ENCODE measurements at places on chromosomes 1 and 21. TPM values are rescaled to one million over a fixed set of nuclear protein-coding genes. Genes with fewer than 3 reads are reported as not detected.

DPH5 gene
- 23.2 TPM for total RNA-seq

LRRC47 gene
- 33.9 TPM for total RNA-seq

FTCD gene
- total RNA-seq: 0.21 TPM

EFNA1 gene
- 0.68 TPM for total RNA-seq

TMPRSS3 gene
- 9.8 TPM for total RNA-seq

ALPL gene
- total RNA-seq: not detected

OR2L8 gene
- total RNA-seq: 0.45 TPM

NT5C1A gene
- total RNA-seq: not detected

CLDN19 gene
- total RNA-seq: not detected

- no peak for DNase-seq
Measured at GRCh38 chr1:54254055-54254454, 54.1 kb downstream of the MRPL37 start.

DNA sequence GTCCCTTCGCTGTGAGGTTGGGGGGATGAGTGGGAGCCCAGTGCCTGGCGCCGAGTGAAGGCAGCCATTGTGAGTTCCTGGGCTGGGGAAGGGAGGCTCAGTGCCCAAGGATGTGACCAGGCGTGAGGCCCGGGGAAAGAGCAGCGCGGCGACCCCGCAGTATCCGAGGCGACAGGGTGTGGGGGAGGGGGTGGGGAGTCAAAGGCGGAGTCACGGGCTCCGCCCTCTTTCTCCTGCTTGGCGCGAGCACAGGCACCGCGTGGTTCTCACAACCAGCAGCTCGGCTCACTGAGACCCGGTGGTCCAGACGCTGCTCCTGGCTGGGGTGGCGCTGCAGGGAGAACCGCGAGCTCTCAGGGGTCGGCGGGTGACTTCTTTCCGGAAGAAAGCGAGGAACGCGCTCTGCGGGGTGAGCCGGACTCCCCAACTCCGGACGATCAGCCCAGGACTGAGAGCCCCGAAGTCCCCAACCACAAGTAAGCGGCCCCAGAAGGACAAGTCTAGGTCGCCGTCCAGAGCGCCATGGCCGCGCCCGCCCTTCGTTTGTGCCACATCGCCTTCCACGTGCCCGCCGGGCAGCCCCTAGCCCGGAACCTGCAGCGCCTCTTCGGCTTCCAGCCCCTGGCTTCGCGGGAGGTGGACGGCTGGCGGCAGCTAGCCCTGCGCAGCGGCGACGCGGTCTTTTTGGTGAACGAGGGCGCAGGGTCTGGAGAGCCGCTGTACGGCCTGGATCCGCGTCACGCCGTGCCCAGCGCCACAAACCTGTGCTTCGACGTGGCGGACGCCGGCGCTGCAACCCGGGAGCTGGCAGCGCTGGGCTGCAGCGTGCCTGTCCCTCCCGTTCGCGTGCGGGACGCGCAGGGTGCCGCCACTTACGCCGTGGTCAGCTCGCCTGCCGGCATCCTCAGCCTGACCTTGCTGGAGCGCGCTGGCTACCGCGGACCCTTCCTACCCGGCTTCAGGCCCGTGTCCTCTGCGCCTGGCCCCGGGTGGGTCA lies at the start of gene HPDL:
TSS of gene HPDL (plus strand) at position 269 of the 997 bp plus-strand sequence. CDS start at position 523, 254 bp downstream.
- DNase-seq: no peak

DNA sequence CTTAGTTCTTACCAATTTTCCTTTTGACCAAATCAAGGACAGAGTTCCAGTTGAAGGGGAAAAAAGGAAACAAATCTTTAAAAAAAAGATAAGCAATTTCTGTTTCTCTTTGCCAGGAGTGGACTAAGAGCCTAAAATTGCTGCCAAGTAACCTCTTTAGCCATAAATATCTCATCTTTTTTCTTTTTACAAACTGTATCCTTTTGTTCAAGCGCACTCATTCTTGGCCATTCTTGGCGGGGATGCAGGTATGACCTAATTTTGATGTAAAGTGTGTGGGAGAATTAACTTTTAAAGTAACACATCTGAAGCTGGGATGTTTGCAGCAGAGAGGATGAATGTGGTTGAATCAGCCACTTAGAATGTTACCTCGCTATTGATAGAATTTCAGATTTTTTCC lies 13.4 kb upstream of the KIF1B start:
- no peak for DNase-seq

GRCh38 chr1:29896791-29897714 lies 660.7 kb downstream of the PTPRU start:
- no peak for DNase-seq

DNA sequence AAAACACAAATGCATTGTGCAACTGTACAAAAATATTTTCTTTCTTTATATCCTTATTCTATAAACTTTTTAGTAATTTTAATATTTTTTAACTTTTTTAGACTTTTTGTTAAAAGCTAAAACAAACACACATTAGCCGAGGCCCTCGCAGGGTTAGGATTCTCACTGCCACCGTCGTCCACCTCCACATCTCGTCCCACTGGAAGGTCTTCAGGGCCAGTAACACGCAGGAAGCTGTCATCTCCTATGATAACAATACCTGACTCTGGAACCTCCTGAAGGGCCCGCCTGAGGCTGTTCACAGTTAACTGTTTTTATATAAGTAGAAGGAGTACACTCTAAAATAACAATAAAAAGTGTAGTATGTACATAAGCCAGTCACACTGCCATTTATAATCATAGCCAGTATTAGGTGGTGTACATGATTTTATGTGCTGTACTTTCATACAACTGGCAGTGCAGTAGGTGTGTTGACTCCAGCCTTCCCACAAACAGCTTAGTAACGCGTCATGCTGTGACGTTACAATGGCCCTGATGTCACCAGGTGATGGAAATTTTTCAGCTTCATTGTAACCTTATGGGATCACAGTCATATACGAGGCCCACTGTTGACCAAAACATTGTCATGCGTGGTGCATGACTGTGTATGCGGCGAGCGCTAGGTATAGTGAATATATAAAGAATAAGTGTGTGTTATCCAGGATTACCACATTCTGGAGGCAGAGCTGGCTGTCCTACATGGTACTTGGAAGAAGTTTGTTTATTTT lies 8.8 kb downstream of the TFF2 start:
- no peak for DNase-seq

- no peak for DNase-seq
Measured at GRCh38 chr1:37471345-37472231, 2.8 kb upstream of the ZC3H12A start.

DNA sequence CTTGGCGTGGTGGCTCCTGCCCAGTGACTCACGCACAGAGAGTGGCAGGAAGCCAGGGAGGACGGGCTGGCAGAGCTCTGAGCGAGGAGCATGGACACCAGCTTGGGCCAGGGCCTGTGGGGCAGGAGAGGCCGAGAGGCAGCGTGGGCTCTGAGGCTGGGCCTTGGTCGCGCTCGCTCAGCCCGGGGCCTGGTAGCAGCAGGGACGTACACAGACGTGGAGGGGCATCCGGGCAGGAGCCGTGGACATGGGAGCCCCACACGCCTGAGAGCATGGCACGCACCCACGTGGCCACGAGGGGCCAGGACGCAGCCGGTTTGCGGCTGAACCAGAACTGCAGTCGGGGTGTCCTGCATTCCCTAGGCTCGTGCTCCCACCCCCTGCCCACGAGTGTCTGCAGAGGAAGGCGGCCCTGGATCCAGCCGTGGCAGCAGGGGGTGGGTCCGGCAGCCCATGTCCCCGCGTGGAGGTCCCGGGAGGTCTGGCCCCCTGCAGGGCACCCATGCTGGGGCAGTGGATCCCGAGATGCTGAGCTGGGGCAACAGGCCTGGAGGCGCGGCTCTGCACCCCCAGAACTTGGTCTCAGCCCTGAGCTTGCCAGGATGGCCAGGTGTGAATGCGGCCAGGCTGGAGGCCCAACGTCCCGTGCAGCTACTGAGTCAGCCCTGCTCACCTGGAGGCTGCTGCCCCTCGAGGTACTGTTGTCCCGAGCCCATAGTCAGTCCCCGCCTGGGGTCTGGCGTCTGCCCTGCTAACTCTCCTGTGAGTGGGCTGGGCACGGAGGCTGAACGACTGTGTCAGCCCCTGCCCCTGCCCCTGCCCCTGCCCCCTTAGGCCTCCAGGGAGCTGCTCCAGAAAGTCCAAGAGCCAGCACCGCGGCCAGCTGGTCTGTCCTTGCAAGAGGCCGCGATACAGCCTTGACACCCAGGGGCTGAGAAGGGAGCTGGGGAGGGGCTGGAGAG lies 61.6 kb downstream of the SLX9 start:
- no peak for DNase-seq

- DNase-seq: no peak
Measured at GRCh38 chr1:66679140-66679539, 73.1 kb upstream of the DYNLT5 start.

DNA sequence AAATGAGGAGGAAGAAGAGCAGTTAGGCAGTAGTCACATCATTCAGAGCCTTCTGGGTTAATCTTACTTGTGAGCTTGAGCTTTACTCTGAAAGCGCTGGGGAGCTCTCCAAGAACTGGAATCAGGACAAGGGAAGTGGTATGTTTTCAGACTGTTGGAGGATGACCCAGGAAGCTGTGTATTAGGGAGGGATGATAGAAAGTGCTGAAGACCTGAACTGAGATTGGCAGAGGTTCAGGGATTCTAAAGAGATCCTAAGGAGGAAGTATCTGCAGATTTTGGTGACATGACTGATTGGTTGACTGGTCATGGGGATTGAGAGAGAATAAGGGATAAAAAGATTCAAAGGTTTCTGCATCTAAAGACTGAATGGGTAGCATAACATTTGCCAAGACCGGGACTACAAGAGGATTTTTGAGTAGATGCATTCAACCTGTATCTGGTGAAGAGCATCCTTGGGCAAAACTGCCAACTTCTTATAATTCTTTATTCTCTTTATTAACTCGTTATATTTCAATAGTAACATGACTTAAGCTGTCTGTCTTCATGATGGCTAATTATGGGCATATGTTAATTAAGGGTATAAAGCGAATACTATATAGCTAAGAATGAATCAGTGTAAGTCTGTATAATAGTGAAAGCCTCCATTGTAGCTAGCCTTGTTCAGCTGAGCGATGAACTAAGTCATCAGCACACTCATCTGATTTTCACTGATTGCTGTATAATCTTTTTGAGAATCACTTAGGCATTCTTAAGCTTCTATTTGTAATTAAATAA lies 41.8 kb downstream of the XCL1 start:
- DNase-seq: no peak

DNA sequence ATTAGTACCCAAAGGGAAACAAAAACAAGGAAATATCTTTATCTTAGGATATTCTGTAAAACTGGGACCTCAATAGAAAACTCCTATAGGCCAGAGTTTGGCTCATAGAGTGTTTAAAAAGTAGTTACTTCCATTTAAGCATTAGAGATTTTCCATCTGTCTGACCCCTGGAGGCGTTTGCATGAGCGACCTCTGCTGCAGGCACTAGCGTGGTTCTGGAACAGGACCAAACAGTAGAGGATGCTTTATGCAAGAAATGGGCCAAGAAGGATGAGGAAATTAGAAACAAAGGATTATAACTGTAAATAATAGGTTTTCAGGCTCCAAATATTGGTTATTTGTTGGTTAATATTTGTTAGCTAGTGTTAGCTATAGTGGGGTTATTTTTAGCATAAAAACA lies 5.7 kb downstream of the ZBTB40 start:
- DNase-seq: no peak

DNA sequence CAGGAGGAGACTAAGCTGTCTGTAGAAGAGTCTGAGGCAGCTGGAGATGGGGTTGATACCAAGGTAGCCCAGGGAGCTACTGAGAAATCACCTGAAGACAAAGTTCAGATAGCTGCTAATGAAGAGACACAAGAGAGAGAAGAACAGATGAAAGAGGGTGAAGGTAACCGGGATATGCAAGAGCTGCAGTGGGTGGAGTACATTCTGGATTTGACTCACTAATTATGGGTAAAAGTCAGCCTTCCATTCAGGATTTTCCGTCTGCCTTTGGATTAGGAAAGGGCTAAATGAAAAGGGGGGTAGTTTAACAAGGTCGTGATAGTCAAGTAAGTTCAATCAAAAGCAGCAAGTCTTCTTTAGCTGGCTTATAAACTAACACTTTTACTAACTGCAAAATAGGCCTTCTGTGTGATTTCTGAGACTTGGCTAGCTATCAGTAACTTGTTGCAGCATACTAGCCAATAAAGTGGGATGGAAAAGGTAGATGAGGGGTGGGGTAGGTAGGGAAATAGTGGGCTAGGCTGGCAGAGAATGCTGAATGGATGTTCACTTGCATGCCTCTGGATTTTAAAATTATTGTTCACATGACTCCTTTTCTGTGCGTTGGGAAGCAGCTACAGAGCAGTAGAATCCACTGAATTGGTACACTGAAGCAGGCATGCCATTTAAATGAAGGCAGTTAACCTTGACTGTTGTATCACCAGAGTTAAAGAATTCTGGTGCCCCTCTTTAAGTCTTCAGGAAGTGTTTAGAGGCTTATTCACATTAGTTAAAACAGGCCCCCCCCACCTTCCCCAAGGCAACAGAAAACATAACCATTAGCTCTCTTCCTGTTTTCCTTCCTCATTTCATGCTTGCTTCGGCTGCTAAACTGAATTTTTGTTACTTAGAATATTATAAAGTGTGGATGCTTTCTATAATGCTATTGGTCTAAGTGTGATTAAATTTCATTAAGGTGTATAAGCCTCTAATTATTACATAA lies 15.4 kb downstream of the CCDC17 start:
- no peak for DNase-seq

DNA sequence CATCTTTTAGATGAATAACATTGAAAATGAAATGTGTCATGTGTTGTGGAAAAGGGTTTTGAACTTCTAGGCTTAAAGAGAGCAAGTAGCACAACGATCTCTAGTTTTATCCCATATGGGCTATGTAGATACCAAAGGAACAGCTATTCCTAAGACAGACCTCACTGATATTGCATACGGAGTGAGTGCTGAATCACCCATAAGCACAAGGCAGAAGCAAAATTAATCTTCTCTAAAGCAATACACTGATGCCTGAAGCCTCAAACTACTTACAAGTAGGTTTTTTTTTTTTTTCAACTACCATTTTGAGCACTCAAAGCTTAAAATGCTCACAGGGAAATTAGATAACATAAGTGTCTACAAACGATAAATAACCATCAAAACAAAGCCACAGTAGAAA lies 5.0 kb upstream of the KMO start:
- DNase-seq: no peak

DNA sequence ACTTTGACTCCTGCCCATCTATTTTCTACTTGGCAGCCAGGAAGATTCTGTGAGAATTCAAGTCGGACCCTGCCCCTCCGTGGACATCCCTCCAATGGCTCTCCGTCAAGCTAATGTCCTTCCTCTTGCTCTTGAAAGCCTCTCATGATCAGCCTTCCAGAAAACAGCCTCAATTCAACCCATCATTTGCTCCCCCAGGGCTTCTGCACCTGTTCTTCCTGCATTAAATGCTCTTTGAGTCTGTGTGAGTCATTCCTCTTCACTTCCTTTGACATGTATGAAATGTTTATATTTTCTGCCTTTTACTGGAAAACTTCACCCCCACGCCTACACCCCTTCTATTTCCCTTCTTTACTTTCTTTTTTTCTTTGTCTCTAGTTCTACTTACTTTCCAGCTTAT lies 734.1 kb upstream of the ZP4 start:
- DNase-seq: no peak

DNA sequence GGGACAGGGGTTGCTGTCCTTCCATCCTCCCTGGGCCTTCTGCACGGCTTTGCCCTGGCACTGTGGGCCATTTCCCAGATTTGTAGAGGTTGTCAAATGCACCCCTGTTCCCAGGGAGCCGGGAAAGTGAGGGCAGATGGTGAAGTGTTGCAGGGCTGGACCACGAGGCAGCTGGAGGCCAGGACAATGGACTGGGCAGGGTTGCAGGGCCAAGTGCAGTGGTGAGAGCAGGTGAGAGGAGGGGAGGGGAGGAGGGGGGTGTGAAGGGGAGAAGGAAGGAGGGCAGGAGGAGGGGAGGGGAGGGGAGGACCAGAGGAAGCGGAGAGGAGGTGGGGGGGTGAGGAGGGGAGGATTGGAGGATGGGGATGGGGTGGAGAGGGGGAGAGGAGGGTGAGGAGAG lies 443.9 kb downstream of the CAMTA1 start:
- DNase-seq: no peak
